Dermis microvascular lymphatic vessel endothelial cell (primary cell): ENCODE measurements at places on chromosomes 11 and 22.
A peak's percentile ranks its signal among the peaks of the same experiment; 100 is the strongest.

DNA sequence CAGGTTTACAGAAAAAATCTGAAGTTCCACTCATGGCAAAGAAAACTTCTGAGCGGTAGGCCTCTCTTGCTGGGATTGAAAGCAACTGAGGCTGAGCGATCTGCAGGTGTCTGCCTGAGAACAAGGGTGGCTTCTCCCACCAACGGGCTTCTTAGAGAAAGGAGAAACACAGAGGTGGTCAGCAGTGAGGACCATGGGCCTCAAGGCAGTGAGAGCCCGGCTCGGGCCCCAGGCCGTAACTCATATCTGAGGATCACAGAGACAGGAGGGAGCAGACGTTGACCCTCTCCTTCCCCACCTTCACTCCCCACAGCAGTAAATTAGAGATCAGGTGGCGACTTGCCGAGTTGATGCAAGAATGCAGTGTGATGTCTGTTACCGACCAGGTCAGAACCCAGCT lies 50.9 kb upstream of the RTL6 start:
- no peak for DNase-seq

GRCh38 chr11:121328176-121328966 lies 35.8 kb downstream of the SC5D start:
- DNase-seq = no peak

DNA sequence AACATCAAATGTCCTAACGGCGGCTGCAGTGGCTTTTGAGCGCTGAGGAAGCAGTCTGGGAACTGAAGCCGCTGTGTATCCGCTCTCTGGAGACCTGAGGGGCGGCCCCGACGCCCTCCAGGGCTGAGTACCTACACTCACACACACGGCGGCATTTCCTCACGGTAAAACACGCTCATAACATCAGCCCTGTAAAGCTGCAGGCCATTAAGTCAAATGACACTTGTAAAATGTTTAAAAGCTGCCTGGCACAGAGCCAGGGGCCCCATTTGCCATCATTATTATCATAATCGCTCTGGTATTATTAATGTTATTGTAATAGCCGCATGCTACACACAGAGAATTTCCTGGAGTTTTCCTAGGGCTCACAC lies 5.1 kb downstream of the CARS1 start:
- DNase-seq = peak; percentile 24

GRCh38 chr11:85961130-85961529 lies 105.9 kb downstream of the CCDC83 start:
- DNase-seq = no peak

GRCh38 chr11:76207642-76208401 lies 1.5 kb upstream of the WNT11 start:
- DNase-seq = peak; percentile 25

GRCh38 chr11:115869131-115869530 lies 364.9 kb upstream of the CADM1 start:
- DNase-seq = no peak

GRCh38 chr11:1532014-1532586 lies 40.0 kb downstream of the DUSP8 start:
- no peak for DNase-seq

DNA sequence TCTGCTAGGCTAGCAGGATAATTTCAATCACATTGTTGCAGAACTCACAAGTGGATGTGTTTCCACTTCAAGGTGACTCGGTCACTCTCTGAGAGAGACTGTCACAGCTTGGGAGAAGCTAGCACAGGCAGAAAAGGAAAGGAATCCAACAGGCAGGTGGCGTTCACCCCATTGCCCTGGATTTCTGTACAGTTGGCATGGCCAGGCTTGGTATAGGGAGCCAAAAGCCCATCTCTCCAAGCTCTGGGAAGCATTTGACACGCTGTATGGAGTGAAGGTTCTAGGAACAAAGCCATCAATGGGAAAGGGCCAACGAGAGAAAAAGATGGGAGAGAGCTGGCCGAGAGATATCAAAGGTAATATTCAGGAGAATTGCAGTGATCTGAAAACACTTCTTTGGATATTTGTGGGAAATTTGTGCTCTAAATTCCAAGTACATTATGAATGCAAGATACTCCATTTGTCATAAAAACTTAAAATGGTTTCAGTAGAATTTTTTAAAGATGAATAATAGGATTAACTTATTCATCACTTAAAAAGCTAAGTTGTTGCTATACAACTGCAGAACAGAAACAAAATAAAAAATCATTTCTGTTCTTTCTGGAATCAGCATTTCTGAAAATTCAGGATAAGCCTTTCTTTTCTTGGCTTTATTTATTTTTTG lies 223.5 kb upstream of the NTM start:
- DNase-seq = no peak

DNA sequence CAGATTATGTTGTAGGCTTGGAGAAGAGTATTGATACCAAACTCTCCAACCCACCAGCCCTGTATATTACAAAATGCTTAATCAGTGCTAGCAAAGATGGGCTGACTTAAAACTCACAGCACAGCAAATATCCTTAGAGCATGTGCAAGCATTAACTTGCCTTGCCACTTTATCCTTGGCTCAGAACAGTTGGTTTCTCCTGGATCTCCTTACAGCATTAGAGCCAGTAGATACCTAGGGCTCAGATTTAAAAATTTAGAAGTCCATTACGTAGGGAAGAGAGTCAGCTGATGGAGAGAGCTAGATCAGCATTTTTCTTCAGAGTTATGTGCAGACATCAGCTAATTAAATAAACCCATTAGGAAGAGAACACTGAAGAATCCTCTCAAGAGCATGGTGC lies 198.5 kb upstream of the ZBED5 start:
- no peak for DNase-seq

DNA sequence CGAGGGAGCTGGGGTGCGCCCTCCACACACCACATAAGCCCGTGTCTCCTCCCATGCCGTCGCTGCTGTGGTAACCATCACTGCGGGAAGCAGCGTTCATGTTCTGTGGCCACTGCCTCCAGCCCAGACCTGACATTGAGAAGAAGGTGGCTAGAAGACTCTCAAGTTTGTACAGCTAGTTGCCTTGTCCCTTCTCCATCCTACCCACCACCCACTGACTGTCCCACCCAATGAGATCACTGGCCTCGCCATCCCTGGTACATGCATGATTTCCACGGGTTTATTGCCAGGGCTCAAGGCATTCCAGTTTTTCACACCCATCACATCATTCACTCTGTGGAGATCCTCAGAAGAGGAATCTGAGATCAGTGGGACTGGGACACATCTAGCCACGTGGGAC lies 33.0 kb downstream of the AHNAK start:
- DNase-seq = no peak

DNA sequence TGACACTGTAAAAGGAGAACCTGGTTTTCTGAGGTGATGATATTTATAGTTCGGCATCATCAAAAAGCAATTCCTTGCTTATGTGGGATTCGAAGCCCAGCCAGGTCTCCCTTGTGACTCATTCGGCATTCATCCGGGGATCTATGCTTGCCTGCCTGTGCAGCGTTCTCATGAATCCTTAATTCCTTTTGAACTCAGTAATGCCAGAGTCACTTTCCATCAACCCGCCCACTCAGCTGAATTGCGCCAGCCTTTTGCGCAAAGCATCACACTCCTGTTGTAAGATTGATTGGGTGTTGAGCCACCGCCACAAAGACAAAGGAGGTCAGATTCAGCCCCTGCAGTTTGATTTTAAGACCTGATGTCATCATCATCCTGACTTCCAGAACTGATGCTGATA lies 128.6 kb downstream of the SLC17A6 start:
- DNase-seq = no peak

DNA sequence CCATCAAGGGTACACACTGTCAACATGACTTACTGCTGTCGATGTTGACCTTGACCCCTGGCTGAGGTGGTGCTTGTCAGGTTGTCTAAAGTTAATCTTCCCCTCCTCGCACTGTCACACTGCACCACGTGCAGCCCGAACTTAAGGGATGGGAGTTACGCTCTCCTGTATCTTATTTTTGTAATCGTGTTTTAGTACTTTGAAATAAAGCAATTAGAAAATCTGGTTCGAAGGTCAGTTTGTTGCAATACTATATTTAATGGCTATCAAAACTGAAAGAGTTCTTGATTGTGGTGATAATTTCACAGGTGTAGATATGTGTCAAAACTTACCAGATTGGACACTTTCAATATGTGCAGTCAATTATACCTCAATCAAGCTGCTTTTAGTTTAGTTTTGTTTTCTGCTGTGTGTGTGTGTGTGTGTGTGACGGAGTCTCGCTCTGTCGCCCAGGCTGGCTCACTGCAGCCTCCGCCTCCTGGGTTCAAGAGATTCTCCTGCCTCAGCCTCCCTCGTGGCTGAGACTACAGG lies 10.7 kb upstream of the ST14 start:
- no peak for DNase-seq
